ENCODE measurements at places on chromosomes 6 and 20.
A peak's percentile ranks its signal among the peaks of the same experiment; 100 is the strongest.

DNA sequence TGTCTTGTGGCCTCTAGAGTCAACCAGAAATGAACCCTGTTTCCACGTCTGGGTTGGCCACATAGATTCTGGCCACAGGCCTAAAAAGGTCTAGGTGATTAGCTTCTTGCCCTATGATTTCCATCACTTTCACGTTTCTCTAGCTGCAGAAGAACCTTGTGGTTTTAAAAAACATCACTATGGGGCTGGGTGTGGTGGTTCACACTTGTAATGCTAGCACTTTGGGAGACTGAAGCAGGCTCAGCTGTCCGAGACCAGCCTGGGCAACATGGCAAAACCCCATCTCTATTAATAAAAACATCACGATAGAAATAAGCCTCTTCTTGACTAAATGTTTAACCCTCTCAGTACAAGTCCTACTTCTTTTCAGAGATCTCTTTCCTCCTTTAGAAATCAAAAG lies 27.6 kb downstream of the POLR1C start:
- no peak for DNase-seq

DNA sequence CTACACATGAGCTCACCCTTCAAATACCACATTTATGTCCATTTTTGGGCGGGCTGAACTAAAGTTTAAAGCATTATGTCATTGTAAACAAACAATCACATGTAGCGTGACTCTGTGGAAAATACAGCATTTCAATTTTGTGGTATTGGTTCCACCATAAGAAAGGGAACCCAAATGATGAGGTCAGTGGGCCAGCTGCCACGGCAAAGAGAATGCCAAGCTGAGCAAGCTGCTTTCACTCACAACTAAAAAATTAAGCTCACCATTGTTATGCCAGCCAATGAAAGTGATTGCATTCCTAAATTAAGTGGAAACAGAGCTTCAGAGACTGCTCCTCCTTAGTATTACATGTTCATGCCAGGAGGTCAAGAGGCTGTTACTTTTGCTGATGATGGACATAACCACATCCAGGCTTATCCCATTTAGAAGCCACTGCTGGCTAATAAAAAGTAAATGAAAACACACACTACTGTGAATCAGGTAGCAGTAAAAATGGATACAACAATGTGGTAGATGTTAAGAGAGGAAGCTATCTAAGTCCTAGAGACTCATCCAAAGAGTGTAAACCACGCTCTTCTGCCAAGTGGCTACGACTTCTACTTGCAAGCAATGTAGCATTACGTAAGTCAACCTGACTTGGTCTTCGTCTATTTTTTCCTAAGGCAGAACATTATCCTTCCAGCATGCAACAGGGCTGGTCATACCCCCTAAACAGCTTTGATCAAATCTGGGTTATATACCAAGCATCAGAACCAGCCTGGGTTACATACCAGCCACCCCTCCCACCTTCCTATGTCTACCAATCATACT lies 164.8 kb downstream of the BACH2 start:
- no peak for DNase-seq

GRCh38 chr6:108655806-108656651 lies 95.3 kb downstream of the FOXO3 start:
- no peak for DNase-seq

DNA sequence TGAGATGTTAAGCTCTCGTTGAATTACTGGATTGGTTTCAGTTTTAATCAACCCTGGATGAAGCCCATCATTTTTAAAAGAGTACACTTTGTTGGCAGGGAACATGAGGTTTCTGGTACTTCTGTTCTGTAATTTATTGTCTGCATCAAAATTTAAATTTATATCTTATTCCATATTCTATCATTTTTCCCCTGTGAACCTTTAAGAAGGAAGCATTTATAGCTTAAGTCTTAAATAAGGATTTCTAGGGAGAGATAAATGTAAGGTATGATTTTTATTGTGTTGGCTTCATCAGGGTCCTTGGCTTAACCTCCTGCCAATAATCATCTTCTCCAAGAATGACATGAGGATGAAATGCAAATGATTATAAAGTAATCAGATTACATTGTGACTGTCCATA lies 40.6 kb downstream of the MLIP start:
- DNase-seq = no peak

DNA sequence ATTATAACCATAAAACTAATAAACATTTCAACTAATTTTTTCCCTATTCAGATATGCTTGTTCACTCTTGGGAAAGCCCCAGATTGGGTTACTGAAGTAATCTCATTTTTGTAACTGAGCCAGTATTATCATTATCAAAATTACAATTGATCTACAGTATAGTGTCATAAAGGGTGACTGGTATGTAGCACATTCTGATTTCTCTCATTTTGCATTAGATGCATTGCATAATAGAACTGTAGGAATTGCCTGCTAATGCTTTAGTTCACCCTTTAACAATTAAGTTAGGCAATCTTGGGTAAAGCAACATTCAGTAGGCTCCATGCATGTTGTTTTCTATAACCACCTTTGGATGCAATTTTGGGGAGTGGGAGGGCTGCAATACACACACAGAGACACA lies 150.8 kb upstream of the FLRT3 start:
- no peak for DNase-seq

DNA sequence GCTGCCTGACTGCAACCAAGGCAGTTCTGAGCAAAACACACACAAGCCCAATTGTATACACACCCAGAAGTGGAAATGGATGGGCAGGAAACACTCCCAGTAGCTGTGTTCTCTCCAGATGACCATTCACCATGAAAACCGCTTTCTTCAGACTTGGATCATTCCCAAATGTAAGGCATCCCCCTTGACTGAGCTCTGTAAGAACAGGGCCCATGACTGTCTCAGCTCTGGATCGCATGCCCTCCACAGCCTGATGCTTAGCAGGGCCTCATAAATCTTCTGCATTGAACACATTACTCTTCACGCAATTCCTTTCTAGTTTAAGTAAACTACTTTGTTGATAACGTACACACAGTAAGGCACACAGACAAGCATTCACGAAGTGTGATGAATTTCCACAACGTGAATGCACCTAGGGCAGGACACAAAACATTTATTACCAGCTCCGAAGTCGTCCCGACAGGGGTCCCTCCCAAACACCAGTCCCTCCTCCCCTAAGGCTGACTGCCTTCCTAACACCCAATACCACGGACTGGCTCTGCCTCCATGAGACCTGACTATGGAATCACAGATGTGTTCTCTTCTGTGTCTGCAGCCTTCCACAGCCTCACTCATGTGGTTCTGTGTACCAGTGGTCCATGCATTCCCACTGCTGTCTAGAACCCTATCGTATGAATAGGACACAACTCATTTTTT lies 31.7 kb downstream of the BMP7 start:
- no peak for DNase-seq

GRCh38 chr6:73309785-73310502 lies 44.1 kb downstream of the DPPA5 start:
- peak; percentile 36 for DNase-seq
